CD4-positive, alpha-beta T cell treated with Interleukin-12 subunit alpha and Interleukin-12 subunit beta, for 1 hour (primary cell): ENCODE measurements at places on chromosomes 16 and 17.

- DNase-seq: no peak
Observed at GRCh38 chr17:728911-729310, 3.5 kb upstream of the TLCD3A start.

GRCh38 chr16:20873331-20873730 lies 26.8 kb downstream of the DCUN1D3 start:
- no peak for DNase-seq

GRCh38 chr16:50596762-50597450 lies 48.7 kb downstream of the NKD1 start:
- DNase-seq: no peak

GRCh38 chr16:12320298-12320706 lies 343.8 kb downstream of the SNX29 start:
- no peak for DNase-seq

GRCh38 chr16:57588831-57589230 lies 39.6 kb upstream of the ADGRG1 start:
- DNase-seq: no peak

GRCh38 chr17:82668631-82669099 lies 20.4 kb upstream of the WDR45B start:
- DNase-seq: peak; percentile 36

DNA sequence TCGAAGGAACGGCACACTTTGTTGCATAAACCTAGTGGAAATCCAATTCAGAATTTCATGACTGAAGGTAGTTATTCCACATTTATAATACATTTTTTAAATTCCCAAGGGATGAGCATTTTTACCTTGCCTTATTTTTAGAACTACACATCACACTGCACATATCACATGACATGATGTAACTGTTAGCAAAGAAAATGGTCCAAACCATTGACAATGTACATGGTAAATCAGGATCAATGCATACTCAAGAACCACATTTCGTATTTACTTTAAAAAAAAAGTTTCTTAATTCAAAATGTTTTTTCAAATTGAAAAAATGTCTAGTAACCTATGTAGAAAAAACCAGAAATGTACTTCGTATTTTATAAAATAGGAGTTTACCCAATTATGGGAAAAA lies 2.5 kb downstream of the KANSL1 start:
- no peak for DNase-seq

DNA sequence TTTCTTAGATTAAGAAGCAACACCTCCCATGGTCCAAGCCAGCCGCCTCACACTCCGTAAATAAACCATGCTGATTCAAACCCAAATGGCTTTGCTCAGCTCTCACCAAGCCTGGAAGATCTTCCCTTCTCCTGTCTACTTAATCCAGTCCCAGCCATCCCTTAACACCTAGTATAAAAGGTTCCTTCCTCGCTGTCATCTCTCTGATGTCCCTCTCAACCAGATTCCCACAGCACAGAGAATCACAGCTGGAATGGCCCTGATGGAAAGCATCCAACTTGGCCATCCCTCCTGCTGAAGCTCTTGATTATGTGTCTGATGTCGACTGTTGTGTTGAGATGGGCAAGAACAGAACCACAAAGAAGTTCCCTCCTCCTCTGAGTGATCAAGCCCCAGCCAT lies 50.6 kb upstream of the ADCY9 start:
- no peak for DNase-seq

GRCh38 chr16:17194190-17194780 lies 276.5 kb downstream of the XYLT1 start:
- peak; percentile 55 for DNase-seq

DNA sequence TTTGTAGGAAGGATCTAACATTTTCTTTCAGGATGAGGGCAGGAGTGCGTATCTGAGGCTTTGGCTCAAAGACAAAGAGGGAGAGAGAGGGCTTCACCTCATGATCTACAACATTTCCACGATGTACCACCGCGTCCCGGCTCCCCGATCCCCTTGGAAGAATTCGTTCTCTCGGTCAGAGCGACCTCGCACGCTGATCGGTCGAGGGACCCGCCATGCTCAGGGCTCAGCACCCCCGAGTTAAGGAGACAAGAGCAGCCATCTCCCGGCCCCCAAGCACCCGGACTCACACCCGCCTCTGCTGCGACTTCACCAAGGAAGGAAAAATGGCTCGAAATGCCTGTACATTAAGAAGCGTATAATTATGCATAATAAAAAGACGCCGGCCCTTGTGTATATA lies 89.5 kb upstream of the RPL38 start:
- DNase-seq: no peak
